ENCODE measurements at places on chromosomes 2 and 18.
A peak's percentile ranks its signal among the peaks of the same experiment; 100 is the strongest.

- DNase-seq, result peak; percentile 2
These were observed 34.3 kb downstream of the MSH2 start for GRCh38 chr2:47437287-47437686.

DNA sequence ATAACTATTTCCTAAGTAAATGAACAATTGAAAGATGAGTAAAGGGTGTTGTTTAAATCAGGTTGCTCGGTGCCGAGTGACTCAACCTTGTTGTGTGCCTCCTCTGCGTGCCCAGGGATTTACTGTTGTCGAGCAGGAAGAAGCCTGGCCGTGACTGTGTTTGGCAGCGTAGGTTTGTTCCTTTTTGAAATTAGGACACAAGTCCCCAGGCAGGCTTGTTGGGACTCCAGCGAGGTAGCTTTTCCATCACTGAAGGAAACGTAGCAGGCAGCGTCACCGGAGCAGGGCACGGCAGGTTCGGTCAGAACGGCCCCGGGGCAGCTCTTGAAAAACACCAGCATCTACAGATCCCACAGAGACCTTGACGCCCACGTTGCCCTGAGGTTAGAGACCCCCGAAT, 48.6 kb downstream of the TMEM18 start:
- DNase-seq, result peak; percentile 71

DNA sequence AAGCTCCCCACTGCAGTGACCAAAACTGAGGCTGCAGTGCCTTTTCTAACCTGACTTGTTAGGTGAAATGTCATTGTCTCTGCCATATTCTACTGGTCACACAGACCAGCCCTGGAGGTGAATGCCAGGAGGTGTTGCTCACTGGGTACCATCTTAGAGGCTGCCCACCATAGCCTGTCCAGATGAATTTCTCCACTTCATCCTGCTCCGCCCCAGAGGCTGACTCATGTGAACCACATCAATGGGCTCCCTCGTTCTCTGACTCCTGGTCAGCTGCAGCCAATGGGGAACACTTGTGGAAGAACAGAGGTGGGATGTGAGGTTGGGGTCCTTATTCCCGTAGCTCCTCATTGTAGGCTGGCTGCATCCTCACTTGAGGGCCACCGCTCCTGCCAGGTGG, 3.4 kb upstream of the NARS1 start:
- DNase-seq, result no peak

- peak; percentile 67 for DNase-seq
These were observed 60.4 kb downstream of the FAM161A start for GRCh38 chr2:61793389-61793836.

DNA sequence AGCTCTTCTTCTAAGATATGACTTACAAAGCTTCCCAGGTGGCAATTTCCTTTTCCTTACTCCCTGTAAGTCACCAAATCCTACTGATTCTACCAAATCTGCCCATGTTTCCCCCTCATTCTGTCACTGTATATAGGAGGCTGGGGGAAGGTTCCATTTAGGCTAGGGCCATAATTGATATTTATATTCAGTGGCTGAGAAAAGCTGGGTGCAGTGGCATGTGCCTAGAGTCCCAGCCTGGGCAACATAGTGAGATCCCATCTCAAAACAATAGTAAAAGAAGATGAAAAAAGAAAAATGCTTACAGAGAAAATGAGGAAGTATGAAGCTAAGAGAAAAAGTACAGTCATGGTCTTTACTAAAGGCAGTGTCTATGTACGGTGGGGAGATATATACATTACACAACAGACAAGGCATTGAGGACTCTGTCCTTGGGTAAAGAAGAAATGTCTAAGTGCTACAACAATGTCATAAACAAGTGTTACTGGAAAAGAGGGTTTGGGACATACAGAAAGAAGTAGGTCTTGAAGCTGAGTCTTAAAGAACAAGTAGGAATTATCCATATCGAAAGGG, 4.8 kb downstream of the CWC22 start:
- DNase-seq, result no peak

DNA sequence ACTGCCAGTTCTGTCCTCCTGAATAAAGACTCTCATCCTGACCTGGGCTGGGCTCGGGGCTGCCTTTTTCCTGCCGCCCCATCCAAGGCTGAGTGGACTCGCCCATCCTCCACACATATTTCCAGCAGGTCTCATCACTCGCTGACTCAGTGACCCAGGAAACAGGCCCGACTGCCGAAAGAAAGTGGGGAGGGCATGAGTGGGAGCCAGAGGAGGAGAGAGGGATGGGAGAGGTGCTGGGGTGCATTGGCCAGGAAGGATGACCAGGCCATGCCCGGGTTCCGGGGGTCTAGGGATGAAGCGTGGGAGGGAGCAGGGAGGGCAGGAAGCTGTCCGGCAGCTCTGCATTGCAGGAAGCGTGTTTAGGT, 66.7 kb downstream of the TWIST2 start:
- DNase-seq, result no peak

- DNase-seq, result no peak
These were observed 10.9 kb downstream of the MAT2A start for GRCh38 chr2:85549826-85550225.

- peak; percentile 42 for DNase-seq
These were observed 31.6 kb downstream of the TWSG1 start for GRCh38 chr18:9366126-9366714.

- no peak for DNase-seq
These were observed 1311.7 kb upstream of the CDH2 start for GRCh38 chr18:29488617-29489016.

GRCh38 chr2:204842661-204843485, 297.6 kb downstream of the PARD3B start:
- no peak for DNase-seq

- DNase-seq, result no peak
These were observed 20.0 kb upstream of the ITGAV start for GRCh38 chr2:186569897-186570296.

DNA sequence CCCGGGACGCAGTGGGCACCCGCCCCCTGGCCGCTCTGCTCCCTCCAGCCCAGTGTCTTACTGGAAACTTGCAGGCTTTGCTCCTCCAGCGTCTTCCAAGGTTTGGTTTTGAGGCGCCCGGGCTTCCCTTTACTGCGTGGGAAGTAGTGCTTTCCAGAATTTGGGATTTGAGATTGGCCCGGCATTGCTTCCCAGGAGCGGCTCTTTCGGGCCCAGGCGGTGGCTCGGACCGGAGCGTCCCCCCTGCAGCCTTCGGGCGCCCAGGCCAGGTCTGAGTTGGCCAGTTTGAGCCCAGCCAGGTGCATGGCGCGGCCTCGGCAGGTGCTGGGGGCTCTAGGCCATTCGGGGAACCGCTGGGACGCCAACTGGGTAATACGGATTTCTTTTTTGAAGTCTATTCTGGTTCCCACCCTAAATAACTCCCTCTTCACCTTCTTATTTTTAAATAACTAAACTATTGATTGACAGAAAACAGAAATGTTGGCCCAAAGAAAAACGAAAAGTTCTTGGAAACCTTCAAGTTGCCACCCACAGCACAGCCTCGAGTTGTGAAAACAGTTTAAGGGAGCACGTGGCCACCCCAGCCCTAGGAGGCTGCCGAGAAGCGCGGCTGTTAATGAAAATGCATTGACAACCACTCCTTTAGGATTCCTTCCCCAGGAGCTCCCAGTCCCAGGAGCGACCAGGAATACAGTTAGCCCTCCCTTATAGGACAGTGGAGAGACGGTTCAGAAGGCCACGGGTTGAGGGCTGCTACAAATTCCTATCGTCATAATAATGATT, 766 bp downstream of the SNTG2 start:
- no peak for DNase-seq

DNA sequence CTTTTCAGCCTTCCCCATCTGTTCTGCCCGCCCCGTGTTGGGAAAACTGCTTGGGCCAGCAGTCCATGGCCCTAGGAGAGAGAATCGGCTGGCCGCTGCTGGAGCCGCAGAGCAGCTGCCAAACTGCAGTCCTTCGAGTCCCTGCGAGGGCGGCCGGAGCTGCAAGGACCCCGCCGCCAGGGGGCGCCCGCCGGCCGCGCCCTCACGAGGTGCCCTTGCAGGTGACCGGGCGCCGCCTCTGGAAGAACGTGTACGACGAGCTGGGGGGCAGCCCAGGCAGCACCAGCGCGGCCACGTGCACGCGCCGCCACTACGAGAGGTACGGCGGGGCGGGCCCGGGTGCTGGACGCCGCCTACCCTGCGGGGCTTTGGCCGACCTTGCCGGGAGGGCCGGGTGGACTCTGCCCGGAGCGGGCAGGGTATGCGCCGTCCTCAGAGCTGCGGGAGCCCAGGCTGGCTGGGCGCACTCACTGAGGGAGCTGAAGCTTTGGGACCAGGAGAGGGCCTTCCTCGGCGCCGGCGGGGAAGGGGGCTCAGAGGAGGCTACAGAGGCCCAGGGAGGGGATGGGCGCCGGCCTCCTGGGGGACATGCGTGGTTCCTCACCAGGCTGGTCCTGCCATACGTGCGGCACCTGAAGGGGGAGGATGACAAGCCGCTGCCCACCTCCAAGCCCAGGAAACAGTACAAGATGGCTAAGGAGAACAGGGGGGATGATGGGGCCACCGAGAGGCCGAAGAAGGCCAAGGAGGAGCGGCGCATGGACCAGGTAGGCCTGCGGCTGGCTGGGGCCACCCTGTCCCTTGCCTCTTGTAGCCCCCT, 13.6 kb downstream of the ARID5A start:
- DNase-seq, result peak; percentile 58

DNA sequence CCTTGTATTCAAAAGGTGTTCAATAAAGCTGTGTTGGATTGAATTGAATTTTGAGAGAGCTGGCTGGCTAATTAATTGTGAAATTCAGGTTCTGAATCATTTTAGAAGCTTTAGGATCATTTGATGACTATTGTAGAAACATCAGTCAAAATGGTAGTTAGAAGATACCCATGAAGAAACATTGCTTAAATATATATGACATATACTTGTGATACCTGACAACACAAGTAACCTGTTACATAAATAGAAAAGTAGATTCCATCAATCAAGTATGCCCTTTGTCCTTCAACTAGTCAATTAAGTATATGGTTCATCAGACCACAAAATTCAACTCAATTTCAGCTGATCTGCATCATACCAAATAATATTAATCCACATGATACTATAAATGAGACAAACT, 185.6 kb downstream of the PID1 start:
- no peak for DNase-seq

DNA sequence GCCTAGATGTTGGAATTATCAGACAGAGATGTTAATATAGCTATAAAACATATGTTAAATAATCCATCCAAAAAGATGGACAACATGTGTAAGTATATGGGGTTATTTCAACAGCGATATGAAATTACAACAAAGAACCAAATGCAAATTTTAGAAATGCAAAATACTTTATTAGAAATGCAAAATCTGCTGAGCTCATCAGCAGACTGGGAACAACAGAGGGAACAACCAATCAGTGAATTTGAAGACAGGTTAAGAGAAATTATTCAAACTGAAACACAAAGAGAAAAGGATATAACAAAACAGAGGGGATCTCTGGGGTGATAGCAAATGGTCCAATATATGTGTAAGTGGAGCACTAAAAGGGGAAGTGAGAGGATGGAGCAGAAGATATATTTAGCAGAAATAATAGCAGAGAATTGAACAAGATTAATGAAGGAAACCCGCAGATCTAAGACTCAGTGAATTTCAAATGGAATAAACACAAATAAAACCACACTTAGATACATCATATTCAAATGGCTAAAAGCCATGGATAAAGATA, 13.5 kb upstream of the HS6ST1 start:
- no peak for DNase-seq

- no peak for DNase-seq
These were observed 124.6 kb upstream of the CYP1B1 start for GRCh38 chr2:38200598-38200997.

DNA sequence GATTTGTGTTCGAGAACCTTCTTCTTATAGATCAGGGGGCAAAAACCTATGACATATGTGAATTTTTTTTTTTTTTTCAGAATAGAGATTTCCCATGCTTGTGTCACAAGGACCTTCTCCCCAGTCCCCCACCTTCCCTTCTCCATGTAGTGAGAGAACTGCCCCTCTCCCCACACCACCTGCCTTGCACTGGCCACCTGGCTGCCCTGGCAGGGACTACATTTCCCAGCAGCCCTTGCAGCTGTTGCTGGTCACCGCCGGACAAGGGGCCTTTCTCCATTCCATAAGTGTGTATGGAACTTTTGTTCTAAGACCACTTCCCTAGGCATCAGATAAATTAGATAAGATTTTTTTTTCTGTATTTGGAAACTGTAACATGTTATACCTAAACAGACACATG, 22.2 kb downstream of the MBP start:
- DNase-seq, result no peak

DNA sequence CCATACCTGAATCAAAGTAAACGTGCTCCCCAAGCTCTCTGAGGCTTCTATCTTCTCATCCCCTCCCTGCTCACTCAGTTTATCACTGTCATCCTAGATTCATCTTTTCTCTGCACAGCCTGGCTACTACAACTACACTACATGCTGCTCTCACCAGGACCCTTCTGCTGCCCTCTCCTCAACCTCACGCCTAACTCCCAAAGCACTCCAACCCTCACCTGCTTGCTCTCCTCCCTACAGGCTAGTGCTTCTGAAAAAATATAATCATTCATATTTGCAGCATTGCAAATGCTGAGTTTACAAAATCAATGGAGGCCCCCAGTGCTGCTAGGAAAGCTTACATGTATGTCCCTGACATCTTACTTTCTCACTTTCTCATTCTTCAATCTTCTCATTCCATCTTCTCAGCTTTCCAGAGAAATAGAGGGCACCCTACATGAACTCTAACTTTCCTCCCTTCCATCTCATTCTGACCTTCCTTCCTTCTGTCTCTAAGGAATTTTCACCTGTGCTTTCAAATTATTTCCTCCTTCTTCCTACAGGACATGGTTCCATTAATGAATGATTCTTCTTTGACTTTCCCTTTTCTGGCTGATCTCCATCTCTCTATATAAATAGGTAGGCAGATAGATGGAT, 36.3 kb downstream of the EVA1A start:
- no peak for DNase-seq

All from NCI-H526 (cell line).